ENCODE measurements at places on chromosomes 13 and 19. TPM values are rescaled to one million over a fixed set of nuclear protein-coding genes. Genes with fewer than 3 reads are reported as not detected.

- no peak for DNase-seq
Measured at GRCh38 chr13:20080377-20081164, 80.3 kb downstream of the GJA3 start.

The RFXAP gene
- 6.9 TPM for total RNA-seq

- DNase-seq: no peak
Measured at GRCh38 chr13:90868321-90868920, 479.1 kb upstream of the MIR17HG start.

GRCh38 chr13:84605927-84606326 lies 723.7 kb upstream of the SLITRK1 start:
- DNase-seq: no peak

DNA sequence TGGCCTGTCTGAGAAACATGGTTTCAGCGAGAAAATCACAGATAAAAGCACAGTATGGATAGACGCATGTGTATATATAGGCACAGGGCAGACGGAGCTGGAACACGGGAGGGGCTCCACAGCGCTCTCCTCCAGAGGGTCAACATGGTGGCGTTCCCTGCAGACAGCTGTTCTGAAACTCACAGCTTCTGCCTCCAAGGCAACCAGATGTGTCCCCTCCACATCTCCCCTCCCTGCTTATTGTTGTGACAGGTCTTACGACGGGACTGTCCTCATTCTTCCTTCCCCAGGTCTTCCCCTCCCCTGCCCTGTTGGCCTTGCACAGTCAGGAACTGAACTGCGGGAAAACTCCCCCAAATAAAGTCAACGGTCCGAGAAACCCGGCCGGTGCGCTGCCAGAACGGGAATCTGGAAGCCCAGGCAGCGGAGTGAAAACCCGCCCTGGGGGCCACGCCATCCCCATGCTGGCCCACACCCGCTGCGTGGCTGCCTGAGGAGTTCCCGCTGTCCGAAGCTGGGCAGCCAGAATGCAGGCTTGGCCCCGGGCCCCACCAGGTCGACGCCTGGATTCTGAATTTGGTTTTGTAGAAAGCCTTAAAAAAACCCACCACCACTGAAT lies 2.6 kb upstream of the TIMM13 start:
- no peak for DNase-seq

DNA sequence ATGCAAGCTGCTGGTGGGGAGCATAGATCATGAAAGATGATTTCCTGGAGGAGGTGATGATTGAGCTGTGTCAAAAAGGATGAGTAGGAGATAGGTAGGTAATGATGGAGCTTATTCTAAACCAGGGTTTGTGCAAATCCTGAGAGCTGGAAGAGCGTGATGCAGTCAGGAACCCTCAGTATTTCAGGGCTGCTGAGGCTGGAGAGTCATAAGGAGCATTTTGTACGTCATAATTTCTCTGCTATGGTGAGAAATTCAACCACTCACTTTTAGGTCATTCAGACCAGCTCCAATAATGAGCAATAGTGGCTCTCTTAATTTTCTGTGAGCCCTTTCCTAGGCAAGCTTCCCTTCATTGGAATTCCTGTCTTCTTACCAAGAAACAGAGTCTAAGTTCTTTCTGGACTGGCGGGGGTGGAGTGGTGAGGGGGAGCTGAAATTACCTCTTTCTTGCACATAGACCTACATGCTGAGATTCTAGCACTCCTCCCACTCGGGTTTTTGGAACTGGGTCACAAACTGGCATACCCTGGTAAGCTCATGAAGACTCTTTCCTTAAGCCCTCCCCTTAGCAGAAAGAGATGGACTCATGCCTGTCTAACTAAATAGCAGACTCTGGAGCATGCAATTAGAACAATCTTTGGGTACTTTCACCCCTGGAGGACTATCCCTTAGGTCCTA lies 62.2 kb upstream of the MYCBP2 start:
- DNase-seq: no peak

The C13orf46 gene
- not detected for total RNA-seq

DNA sequence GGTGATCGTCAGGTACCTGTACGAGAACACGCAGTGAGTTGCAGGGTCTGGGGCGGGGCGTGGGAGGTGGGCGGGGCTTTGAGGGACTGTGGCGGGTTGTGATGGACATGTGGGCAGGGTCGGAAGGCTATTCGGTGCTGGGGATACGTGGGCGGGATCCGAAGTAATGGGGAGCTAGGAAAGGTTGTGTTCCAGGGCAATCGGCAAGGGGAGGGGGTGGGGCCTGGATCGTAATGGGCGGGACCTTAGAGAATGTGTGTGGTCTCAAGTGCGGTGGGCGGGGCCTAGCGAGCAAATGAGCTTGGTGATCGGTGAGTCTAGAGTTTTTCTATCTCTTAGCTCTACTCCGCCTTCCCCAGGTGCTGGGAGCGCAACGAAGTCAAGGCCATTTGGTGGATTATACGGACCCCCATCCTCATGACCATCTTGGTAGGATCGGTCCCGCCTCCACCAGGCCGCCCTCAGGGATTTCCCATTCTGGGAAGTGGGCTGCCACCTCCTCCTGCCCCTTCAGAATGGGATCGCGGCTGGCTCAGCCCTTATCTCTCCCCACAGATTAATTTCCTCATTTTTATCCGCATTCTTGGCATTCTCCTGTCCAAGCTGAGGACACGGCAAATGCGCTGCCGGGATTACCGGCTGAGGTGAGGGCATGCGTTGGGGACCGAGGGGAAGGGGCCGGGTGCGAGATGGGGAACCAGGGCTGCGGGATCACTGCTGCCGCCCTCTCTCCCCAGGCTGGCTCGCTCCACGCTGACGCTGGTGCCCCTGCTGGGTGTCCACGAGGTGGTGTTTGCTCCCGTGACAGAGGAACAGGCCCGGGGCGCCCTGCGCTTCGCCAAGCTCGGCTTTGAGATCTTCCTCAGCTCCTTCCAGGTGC lies 9.6 kb downstream of the GIPR start:
- no peak for DNase-seq

The DCAF15 gene
- total RNA-seq: 14.8 TPM

- DNase-seq: no peak
Measured at GRCh38 chr19:5960005-5961001, 17.6 kb downstream of the RANBP3 start.

DNA sequence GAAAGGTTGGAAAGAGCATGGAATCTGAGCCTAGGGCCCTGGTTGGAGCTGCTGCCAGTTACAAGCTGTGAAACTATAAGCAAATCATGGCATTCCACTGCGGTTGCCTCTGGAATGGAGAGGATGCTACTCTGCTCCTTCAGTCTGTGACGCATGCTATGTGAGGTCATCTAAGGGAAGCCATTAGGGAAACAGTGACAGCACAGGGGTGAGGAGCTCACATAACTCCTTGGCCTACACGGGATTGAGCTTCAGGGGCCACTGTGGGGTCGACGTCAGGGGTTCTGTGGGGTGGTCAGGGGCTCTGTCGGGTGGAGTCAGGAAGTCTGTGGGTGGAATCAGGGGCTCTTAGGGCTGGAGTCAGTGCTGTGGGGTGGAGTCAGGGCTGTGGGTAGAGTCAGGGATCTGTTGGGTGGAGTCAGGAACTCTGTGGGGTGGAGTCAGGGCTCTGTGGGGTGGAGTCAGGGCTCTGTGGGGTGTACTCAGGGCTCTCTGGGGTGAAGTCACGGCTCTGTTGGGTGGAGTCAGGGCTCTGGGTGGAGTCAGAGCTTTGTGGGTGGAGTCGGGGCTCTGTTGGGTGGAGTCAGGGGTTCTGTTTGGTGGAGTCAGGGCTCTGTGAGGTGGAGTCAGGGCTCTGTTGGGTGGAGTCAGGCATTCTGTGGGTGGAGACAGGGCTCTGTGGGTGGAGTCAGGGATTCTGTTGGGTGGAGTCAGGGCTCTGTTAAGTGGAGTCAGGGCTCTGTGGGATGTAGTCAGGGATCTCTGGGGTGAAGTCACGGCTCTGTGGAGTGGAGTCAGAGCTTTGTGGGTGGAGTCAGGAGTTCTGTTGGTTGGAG lies 35.8 kb upstream of the MEDAG start:
- peak; percentile 81 for DNase-seq

GRCh38 chr13:111034811-111035210 lies 80.3 kb upstream of the ARHGEF7 start:
- no peak for DNase-seq

- peak; percentile 42 for DNase-seq
Measured at GRCh38 chr19:14433554-14434501, 722 bp downstream of the PKN1 start.

DNA sequence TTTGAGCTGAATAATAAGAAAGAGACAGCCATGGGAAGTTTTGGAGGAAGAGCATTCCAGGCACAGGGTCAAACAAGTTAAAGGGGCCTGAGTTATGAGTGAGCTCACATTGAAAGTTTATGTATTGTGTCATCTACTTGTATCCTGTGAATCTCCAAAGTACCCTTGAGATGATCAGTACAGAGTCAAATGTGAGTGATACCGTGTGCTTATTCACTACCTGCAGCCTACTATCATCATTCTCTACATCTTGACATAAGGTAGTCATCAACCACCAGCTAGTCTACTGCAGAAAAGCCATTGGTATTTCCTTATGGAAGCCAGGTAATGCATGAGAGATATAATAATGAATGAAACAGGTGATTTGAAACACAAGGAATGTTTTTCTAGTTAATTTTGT lies 3.0 kb upstream of the KCTD12 start:
- DNase-seq: no peak

DNA sequence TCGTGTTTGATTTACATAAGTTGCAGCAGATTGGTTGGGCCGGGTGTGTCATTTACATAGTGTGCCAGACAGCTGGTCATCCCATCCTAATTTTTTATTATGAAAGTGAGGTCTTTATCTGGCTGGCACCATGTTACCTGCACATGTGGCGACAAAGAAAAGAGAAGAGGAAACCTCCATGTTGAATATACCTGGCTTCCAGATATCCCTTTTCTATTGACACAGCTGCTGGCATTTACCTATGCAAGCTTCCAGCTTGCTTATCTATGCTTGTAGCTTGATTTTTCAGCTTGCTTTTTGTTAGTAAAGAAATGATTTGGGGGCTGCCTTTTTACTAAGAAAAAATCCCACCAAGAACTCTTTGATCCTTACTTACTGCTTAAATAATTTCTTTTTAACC lies 681.3 kb upstream of the SLITRK1 start:
- DNase-seq: no peak

- DNase-seq: no peak
Measured at GRCh38 chr13:68214691-68215415, 984.7 kb upstream of the PCDH9 start.

DNA sequence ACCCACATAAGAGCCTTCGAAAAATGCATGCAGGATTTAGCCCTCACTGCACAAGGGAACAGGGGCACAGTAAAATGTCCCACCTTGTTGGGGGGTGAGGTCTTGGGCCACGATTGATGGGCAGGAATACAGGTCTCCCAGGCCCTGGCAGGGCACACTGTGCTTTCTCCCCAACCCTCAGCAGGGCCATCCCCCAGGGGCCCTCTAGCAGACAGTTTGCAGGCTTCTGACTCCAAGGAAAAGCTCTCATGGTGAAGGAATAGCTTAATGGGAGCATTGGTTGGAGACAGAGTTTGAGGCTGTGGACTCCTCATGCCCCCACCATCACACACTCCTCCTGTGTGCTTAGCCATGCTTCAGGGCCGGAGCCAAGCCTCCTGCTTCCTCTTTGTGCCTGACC lies 484.6 kb downstream of the ZNF536 start:
- DNase-seq: no peak

- DNase-seq: peak; percentile 59
Measured at GRCh38 chr13:36919171-36919832, 736 bp downstream of the SMAD9 start.

DNA sequence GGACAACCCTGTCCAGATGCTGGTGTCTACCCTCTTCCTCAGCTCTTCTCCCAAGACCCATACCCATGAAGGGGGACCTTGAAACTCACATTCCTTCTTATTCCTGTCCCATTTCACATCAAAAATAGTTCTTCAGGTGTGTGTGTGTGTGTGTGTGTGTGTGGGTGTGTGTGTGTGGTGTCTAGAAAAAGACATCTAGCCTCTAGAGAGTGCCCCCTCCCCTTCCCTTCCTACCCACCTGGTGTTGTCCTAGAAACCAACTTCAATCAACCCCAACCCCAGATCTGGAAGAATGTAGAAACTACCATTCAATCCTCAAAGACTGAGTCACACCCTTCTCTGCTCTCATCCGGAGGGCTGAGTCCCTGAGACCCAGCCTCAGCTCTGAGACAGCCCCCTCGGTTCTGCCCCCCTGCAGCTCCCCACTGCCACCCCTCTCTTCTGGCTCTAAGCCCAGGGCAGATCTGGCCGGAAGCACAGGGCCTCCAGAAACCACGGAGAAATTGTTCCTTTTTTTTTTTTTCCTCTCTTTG lies 3.5 kb downstream of the KCNN4 start:
- no peak for DNase-seq

- no peak for DNase-seq
Measured at GRCh38 chr13:73339086-73339485, 280.3 kb downstream of the KLF5 start.
